ENCODE measurements at places on chromosomes 12 and 14.

- DNase-seq: no peak
Measured at GRCh38 chr14:47277703-47278102, 397.7 kb downstream of the MDGA2 start.

DNA sequence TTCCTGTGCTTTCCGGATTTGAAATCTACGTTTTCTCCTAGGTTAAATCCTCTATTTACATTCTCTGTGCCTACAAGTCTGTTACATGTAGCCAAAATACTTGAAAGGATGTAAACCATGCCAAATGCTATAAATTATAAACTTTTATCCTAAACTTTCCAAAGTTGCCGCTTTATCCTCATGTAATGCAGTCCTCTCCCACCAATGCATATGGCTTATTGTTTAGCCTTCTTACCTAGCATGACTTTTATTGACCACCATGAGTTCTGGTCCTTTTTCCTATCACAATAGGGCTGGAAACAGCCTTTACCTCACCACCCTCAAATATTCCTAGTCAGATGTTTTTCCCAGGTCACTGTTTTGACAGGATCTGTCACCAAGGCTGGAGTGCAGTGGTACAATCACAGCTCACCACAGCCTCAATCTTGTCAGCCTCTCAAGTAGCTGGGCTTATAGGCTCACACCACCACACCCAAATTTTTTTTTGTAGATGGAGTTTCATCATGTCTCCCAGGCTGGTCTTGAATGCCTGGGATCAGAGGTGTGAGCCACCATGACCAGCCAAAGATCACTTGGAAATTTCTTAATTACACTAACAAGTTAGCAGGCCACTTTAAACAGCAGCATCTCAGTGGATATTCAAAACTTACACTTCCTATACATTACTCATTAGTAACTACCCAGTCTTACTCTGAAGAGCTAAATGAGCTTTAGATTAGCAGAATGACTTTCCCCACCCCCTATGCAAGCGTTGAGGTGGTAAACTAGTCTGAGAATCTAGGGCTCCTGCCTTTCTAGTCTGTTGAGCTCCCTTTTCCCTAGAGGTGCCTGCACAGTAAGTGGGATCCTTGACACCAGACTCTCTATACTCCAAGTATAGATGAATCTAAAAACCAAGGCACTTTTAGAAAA, 4.1 kb downstream of the TUBA1B start:
- DNase-seq: no peak

DNA sequence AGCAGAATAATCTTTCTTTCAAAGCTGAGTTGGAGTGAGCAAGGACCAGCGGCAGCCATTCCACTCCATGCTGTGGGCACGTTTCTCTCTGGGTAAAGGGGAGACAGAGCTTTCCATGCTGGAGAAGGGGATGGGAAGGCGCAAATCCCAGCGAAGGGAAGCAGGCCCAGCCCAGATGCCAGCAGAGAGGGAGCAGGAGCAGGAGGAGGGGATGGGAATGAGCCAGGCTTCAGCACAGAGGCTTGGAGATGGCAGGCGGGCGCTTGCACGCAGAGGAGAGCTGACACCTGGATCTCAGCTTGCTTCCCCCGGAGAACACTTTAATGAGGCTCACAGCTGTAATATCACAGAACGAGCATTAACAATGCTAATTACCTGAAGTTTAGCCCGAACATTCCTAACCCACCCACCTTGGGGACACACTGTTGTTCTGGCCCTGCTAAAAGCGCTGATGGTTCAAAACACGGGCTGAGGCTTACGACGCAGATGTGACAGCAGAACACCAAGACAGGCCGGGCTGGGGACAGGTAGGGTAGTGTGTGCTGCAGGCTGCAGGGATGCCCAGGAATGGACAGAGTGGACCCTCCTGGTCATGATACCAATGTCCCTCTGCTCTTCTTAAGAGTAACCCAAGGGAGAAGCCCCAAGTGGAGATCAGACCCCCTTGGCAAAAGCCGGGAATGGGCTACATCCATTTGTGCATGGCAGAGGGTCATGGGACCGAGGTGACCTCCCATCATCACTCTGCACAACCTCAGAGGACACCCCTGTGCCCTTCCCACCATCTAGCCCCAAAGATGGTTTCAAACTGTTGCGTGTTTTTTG, 288.6 kb downstream of the DPF3 start:
- DNase-seq: no peak

DNA sequence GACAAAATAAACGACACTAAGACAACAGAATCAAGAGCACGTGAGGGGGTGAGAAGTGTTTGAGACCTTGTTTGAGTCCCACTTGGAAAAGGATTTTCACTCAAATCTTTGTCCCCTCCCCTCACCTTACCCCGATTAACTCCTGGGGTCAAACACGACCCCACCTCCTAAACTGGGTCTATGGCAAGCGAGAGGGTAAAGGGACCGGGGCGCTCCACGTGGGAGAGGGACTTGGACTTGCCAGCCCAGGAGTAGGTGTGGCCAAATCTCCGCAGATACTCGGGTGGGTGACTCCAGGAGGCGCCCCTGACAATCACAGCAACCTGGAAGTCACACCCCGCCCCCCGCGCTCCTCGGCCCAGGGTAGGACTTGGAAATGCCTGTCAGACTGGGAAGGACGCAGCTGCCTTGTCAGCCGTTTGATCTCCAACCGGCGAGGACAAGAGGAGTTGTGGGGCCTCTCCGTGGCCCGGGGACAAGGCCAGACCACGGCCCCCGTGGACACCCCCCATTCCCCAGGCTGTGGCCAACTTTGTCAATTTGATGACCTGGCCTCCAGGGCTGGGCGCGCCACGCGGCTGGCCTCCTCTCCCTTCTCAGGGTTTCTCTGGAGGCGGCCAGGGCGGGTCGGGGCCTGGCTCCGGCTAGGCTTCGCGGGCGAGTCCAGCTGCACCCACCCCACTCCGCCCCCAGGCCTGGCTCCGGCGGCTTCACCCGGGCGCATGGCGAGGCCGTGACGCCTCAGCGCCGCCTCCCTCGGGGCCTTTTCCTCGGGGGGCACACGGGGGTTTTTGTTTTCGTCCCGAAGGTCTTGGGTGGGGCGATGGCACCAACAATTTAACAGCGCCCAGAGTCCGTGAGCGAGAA, 1.1 kb upstream of the BCL11B start:
- DNase-seq: peak; percentile 81

GRCh38 chr14:71659159-71659558, 273.1 kb upstream of the RGS6 start:
- no peak for DNase-seq

DNA sequence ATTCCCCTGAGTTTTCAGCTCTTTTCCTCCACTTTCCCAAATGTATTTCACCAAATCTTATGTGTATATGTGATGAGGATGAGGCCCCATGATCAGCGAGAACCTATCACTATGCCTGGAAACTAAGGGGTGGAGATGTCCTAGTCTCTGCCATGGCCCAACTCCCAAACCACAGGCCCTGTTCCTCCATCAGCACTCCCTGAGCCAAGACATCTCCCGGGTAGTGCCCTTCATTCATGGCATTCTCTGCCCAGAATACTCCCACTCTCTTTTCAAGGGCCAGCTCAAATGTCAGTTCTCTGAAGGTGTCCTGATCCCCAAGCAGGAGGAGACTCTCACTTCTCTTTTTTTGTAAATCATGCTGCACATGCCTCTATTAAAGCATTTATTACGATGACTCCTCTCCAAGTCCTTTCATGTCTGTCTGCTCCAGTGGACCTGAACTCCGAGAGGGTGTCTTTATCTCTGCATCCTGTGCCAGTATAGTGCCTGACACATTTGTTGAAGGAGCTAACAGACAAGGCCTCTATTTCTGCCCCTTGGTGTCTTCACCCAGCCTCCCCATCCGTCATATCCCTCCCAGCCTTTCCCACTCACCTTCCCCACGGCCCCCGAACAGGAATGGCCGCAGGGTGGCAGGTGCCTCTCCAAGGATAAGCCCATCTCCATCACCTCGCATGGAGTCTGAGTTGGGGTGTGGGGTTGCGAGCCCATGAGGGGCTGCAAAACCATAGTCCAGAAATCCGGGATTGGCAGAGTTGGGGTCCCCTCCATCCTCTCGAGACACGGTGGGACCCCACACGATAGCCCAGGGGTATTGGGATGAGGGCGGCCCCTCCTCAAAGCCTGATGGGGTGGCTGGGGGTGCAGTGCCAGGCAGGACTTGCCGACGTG, 3.7 kb downstream of the PIANP start:
- DNase-seq: no peak

- DNase-seq: no peak
Measured at GRCh38 chr12:20274008-20274407, 94.3 kb upstream of the PDE3A start.

DNA sequence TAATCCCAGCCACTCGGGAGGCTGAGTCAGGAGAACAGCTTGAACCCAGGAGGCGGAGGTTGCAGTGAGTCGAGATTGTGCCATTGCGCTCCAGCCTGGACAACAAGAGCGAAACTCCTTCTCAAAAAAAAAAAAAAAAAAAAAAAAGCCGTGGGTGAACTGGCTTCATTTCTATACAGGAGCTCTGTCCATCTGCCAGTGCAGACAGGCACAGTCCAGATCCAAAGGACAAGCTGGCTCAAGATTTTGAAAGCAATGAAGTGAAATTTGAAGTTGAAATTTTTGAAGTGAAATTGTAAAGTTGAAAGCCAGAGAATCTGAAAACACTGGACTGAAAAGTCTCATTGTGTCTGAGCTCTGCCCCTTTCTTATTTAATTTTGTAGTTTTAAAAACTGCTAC, 134.7 kb downstream of the CALM1 start:
- DNase-seq: no peak

DNA sequence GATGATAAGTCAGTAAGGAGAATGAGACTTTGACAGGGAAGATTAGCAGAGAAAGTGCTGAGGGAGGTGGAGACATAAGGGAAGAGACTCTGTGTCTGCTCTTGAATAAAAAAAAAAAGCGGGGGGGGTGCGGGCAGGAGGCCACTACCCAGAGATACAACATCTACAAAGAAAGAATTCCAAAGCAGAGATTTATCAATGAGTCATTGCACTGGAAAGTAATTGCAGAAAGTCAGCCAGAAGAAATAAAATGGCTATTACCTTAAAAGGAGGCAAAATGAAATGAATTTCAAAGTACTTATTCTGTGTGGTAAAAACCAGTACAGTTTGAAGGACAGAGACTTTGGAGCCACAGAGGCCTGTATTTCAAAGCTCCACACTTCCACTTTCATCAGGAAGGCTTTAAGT, 267.1 kb upstream of the PRKD1 start:
- no peak for DNase-seq

DNA sequence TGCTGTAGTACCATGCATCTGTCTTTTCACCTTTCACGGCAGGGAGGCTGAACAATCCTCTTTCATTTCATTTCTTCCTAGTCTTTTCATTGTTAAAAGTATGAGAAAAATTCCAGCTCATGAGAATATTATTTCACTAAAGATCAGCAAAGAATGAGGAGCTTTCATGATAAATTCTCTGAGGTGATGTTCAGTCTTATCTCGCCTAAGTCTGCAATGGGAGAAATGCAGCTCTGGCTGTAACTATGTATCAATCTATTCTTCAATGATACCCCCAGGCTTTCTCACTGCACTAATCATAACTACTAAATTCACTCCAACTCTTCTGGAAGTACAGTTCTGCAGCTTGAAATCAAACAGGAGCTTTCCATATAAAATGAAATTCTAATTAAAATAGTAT, 15.7 kb downstream of the FOXG1 start:
- DNase-seq: no peak

GRCh38 chr14:61872452-61872851, 110.2 kb downstream of the SNAPC1 start:
- no peak for DNase-seq

- no peak for DNase-seq
Measured at GRCh38 chr14:64232095-64232838, 61.9 kb downstream of the ESR2 start.

GRCh38 chr12:65302891-65303290, 24.4 kb downstream of the MSRB3 start:
- no peak for DNase-seq

- DNase-seq: no peak
Measured at GRCh38 chr12:127421614-127422013, 845.4 kb upstream of the TMEM132C start.

DNA sequence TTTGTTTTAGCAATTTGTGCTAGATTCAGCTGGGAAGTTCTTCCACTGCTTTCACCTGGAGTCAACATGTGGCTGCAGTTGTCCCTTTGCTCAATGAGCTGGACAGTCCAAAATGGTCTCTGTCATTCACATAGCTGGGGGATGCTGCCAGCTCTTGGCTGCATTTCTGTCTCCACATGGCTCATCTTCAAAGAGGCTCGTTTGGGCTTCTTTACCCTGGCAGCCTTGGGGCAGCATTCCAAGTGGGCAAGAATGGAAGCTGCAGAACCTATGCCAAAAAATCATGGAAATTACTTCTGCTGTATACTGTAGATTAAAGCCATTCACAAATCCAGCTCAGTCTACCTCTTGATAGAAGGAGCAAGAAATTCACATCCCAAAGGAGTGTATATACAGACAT, 199.1 kb downstream of the SLC5A8 start:
- DNase-seq: no peak

DNA sequence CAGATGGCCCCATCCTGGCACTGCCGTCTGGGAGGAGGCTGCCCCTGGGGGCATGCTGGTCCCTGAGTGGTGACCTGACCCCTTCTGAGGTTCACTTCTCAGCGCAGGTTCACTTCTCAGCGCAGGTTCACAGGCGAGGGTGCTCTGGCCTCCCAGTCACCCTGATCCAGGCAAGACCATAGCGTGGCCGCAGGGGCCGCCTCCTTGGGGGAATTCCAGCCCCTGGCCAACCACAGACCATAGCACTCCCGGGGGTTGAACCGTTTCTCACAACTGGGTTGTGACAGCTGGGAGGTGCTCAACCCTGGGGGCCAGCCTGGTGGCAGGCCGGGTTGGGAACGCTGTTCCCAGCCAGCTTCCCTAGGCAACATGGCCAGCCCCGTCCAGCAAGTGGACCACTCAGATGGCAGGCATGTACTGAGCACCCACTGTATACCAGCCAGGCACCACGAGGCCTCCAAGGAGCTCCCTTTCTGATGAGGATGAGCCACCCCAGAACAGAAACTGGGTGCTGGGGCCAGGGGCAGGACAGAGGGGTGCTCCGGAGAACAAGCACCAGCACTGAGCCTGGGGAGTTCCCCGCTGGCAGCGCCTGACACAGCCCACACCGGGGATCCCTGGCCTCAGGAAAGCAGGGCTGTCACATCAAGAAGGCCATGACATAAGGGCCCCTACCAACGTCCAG, 28.3 kb upstream of the ZFP36L1 start:
- DNase-seq: no peak

DNA sequence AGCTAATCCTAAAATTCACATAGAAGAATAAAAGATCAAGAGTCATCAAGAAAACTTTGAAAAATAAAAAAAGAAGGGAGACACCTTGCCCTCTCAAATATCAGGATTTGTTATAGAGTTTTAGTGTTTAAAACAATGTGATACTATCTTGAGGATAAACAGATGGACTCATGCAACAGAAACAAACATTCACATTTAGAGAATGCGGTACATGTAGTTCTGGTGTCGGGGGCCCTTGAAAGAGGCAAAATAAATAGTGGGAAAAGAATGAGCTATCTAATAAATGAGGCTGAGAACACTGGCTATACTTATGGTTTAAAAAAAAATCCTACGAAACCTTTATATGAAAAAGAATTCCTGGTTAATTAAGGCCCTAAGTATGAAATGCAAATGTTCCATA, 127.7 kb downstream of the LLPH start:
- DNase-seq: no peak

- DNase-seq: peak; percentile 81
Measured at GRCh38 chr12:106248312-106248845, 559 bp upstream of the CKAP4 start.
